Sciatic nerve (tissue), 2 donors: ENCODE measurements at places on chromosomes 3 and 15. TPM values are rescaled to one million over a fixed set of nuclear protein-coding genes. Genes with fewer than 3 reads are reported as not detected.

Gene RAD18
- total RNA-seq: 11.4 TPM

Gene SLC12A8
- 2.5 TPM for total RNA-seq

Gene PP2D1
- total RNA-seq: not detected

Gene ACKR4
- total RNA-seq: 3.1 TPM

- no peak for DNase-seq
These were observed 2.0 kb downstream of the NPHP3 start for GRCh38 chr3:132720228-132720627.

- DNase-seq: no peak
These were observed 380 bp downstream of the MYLK start for GRCh38 chr3:123883701-123884202.

GRCh38 chr15:96332637-96333121 is 2.2 kb downstream of the NR2F2 start:
- DNase-seq: no peak

GRCh38 chr15:33813891-33814290 is 154.4 kb upstream of the CHRM5 start:
- DNase-seq: no peak

DNA sequence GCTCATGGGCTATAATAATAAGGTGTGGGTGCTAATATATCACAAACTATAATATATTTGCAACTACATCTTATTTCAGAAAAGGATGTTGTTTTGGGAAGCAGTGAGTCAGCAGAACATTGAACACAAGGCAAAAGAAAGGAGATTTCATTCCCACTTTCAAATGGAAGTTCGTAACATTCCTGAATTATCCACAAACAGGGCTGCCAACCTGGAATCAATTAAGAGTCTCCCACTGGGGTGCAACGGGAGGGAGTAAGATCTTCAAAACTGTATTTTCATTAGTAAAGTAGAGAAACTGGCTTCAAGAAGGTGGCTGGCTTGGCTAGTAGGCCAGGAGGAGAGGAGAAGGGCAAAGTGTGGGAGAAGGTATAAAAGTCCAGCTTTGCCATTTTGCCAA is 479.6 kb downstream of the CNTN3 start:
- DNase-seq: no peak

GRCh38 chr15:97525809-97526208 is 434.7 kb upstream of the ARRDC4 start:
- DNase-seq: no peak

- DNase-seq: no peak
These were observed 48.3 kb downstream of the CCDC12 start for GRCh38 chr3:46928282-46928681.
